ENCODE measurements at places on chromosomes 12 and 14.

GRCh38 chr12:66359300-66359699, 57.0 kb downstream of the HELB start:
- DNase-seq, result no peak

GRCh38 chr12:109163167-109163566, 46.8 kb downstream of the ACACB start:
- DNase-seq, result no peak

- DNase-seq, result no peak
These were observed 13.7 kb downstream of the ATXN7L3B start for GRCh38 chr12:74551291-74551690.

DNA sequence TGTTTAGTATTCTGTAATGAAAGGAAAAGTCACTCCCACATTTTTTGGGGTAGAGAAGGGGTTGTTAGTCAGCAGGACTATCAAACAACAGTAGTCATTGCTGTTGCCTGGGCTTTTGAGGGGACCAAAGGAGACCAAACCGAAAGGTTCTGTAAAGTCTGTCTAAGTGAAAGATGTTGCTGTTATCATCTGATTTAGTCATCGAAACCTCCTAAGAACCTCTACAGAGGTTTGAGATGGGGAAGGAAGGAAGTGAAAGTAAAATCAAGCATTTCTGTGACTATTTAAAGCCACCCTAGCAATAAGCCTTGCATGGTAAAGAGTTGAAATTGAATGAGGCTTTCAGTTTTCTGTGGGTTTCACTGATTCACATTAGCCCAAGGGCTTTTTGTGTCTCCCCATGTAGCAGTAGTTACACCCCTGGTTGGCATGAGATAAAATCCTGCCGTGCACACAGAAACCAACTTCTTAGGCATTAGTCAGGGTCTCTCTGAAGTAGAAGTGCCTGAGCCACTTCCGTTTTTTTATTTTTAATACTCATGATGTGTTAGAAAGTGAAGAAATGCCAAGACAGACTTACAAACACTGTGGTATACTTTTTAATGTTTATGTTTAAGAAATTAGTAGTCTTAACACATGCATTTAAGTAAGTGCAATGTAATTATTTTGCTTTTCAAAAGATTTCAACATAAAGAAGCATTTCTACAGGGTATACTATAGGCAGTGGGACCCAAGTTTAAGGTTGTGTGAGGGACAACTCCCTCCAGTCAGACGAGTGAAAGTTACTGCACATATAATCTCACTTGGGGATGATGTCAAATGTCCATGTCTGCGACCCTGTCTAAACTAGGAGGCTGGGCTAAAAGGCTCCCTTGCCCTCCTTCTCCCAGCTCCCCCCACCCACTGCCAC, 50.4 kb downstream of the DYRK2 start:
- no peak for DNase-seq

GRCh38 chr12:123936956-123937706, 35.5 kb downstream of the CCDC92 start:
- DNase-seq, result no peak

DNA sequence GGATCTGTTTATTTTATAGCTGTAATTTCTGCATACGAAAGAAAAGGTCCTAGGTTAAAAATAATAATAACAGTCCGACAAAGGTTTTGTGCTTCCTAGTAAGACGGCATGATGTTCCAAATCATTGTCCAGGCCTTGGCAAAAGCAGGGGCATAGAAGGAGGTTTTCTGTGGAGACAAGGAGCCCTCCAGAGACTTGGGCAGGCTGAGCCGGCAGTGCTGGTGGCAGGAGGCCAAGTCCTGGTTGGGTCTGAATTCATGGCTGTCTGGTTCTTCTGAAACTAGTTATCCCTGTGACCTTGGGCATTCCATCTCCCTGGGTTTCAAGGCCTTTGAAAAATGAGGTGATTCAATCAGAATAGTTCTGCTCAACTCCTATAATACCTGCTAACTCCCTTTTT, 44.0 kb downstream of the KCNK13 start:
- no peak for DNase-seq

DNA sequence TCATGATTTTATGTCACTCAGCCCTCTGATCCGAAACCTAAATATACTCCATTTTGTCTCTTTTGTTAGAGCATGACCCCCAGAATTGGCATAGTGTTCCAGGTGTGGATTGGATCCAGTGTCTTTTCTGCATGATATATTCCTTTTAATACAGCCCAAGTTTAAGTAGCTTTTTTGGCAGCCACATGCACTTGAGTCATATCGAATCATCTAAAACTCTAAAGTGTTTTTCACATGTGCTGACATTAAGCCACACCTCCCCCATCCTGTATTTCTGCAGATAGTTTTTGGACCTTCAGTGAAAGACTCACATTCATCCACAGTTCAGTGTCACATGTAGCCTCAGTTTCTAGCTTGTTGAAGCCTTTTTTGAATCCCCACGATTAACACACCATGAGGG, 30.6 kb downstream of the BORCS5 start:
- no peak for DNase-seq

GRCh38 chr12:28602786-28603185, 412.5 kb downstream of the CCDC91 start:
- no peak for DNase-seq
